COLO829 (cell line): ENCODE measurements at places on chromosomes 7 and 10.

- no peak for DNase-seq
Measured at GRCh38 chr7:29401769-29402168, 161.9 kb upstream of the PRR15 start.

GRCh38 chr7:975702-976473, 539 bp upstream of the COX19 start:
- no peak for DNase-seq

DNA sequence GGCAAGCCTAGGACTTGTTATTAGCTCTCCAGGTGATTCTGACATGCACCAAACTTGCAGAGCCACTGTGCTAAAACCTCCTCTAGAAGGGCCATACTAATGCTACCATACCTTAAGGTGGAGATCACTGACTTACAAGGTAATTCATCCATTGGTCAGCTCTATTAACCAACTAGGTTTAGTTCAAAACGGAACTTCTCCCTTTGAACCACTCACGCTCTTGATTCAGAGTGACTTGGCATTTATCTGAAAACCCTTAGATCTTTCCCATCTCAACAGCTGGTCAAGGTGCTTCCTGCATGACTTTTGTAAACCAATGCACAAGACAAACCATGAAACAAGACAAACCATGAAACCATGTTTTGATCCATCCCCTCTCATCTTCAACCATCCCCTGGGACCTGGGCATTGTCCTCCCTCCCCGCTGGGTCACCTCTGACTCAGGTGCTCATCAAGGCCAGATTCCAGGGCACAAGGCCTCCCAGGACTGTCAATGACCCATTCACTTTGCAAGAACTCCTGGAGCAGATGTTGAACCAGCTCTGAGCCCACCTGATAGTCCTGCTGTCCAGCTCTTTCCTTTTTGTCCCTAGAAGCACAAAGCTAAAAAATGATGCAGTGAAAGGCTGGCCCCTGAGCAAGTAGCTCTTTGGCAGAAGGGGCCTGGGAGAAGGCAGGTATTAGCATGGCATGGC, 18.8 kb downstream of the IMPDH1 start:
- DNase-seq, result no peak

DNA sequence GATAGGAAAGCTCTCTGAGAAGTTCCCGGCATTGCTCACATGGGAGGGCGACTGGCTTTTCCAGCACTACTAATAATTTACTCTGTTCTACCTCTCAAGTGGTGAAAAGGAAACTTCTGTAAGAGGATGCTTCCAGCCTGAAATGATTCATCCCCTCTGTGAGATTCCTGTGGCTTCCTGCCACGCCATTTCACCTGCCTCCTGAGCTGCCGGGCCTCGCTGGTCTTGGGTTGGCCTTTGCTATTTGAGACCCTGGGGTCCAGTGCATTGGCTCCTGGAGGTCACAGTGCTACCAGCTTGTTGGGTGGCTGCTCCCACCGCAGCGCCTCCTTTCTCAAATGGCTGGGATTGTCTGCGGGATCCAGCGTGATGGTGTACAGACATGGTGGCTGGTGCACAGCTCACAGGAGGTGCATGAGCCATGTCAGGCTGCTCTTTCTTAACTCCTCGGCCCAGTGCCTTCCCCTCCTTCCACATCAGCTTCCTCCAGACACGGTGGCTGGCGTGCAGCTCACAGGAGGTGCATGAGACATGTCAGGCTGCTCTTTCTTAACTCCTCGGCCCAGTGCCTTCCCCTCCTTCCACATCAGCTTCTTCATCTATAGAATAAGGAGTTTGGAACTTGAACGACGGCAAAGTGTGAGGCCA, 42.9 kb upstream of the PCBD1 start:
- no peak for DNase-seq
